ENCODE measurements at places on chromosomes 2 and 18.

DNA sequence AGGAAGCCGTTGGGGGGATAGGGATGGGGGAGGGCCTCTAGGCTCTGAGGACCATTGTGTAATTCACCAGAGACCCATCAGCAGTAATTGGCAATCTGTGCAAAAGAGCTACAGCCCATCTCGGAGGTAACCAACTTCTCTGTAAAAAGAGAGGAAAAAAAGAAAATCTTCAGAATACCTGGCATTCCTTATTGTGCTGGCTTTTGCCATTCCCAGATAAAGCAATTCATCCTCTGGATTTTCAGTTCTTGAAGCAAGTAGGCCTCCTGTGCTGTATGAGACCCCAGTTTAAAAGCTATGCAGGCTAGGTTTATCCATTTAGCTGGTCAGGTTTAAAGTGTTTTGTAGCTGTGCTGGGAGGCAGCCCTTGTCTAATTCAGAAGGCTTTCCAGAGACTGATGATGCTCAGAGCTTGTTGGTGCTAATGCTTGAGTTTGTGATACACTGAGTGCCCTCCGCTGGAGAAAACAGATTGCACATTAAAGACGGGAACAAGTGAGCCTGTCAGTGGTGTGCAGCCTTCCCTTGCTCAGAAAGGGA, at the start of gene LRRTM4:
Gene LRRTM4, minus strand, starts transcription at position 446 of the 540 bp plus-strand sequence.
- no peak for DNase-seq

DNA sequence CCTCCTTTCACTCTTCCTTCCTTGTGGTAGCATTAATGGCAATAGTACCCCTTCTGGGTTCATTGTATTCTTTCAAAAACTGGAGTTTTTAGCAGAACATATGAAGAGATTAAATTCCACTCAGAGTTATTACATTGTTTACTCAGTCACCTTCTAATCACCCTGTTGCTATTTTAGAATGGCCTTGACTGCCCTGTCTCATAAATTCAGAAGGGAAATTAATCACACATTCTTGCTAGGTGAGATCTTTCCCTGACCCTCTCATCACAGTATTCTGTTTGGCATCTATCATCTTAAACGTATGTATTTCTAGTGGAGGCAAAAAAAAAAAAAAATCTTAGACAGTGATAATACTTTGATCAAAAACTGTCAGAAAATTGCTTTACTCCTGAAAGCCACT, 760.4 kb downstream of the ADCYAP1 start:
- no peak for DNase-seq

GRCh38 chr2:171563301-171563700, 41.0 kb downstream of the CYBRD1 start:
- no peak for DNase-seq

DNA sequence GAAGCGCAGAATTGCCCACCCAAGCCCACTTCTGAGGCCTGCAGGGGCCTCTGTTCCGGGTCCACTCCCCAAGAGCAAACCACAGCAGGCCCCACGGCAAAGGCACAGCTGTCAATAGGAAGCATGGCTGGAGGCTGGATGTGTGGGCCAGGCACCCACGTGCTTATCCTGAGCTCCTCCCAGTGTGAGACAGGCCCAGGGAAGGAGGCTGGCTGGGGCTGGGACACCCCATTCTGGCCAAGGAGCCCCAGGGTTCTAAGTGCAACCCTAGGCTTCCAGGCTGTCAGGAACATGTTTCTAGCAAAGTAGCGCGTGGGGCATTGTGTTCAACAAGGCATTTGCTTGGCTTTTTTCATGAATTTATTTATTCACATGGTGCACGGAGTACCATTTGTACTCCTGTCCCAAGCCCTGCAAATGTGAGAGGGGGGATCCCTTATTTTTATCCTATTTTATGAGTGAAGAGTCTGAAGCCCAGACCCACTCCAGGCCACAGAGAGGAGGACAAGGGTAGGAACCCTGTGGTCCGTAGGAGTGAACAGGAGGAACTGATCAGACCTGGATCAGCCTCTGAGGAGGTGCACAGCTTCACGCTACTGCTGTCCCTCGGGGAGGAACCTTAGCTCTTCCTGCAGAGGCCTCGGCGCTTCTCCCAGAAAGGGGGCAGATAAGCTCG, 6.1 kb upstream of the RAB17 start:
- no peak for DNase-seq

GRCh38 chr2:73925033-73925704, 1.5 kb upstream of the DGUOK start:
- no peak for DNase-seq

GRCh38 chr2:108115868-108116267, 123.9 kb upstream of the SULT1C3 start:
- no peak for DNase-seq

DNA sequence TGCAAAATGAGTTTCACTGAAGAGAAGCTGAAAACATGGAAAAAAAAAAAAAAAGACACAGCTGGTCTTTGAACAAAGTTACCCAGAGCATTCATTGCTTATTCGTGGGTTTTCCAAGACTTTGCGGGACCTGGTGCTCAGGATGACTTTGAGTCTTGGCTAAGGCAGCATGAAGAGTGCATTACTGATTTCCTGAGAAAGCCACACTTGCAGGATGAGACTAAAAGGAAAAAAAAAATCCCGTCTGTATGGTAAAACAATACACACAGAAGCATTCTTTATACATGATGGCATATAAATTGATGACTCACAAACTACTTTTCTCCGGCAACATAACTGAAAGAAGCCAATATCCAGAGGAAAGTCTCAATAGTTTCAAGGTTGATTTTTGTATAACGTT, 195.4 kb downstream of the SPP2 start:
- no peak for DNase-seq

- DNase-seq = no peak
Observed at GRCh38 chr18:22484471-22484870, 66.8 kb upstream of the CTAGE1 start.

GRCh38 chr2:215760557-215760956, 252.8 kb downstream of the MREG start:
- no peak for DNase-seq

DNA sequence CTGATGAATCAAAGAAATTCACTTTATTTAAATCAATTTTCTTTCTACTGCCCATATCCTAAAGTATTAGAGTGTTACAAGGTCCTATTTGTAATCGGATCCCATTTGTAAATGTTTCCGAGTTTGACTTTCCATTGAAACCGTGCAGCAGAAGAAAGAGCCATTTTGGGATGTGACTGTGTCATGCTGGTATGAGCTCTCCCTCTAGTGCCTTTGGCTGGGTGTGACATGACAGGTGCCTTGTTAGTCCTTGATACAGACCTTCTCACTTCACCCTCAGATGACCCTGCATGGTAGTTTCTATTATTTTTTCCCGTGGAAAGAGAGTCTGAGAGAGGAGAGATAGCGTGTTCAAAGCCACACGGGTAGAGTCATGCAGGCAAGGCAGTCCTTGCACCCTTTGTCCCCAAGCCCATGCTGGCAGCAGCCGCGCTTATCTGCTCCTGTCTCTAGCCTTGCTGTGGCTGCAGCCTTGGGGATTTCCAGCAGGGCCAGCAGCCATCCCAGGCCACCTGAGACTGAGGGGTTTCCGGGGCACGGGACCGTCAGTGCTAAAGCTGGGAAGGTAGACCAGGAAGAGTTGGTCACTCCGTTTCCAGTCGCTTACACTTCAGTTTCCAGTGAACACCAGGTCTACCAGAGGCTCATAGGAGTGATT, 21.4 kb downstream of the CHMP1B start:
- DNase-seq = no peak

DNA sequence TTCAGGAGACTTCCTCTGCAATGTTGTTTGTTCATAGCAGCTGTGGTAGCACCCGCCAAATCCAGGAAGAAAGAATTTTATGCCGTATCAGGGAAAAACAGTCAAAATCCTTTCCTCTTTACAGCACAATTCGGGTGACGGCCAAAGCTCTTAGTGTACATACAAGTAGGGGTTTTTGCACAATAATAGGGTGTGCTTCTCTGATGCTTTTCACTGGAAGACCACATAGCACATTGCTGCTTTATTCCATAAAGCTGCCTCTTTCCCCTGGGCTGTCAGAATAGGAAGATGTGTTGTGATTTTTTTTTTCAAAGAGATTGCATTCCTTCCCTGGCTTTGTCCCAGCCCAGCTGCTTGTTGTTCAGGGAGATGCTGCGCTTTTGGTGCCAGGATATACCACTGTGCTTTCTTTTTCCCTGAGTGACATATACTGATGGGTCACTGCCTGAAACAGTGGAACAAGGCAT, 27.2 kb upstream of the LANCL1 start:
- DNase-seq = no peak

All from AG09319 (cell line).